ENCODE measurements at places on chromosomes 7 and 10.

DNA sequence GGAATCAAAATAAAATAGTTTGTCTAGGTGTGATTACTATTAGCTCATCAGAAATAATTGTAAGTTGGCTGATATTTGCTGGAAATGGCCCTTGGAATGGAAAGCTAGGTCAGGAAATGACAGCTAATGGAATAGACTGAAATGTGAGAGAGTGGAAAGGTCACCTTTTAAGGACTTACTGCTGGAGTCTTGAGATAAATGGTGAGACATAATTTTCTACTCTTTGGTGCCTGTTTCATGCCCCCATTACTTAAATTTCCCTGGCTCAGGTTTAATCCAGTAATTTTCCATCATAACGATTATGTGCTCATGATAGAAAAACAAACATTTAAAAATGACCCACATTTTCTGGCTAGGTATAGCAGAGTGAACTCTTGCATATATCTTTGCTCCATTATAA is 123.6 kb downstream of the ADAM22 start:
- DNase-seq = no peak

- DNase-seq = no peak
Observed at GRCh38 chr10:17637869-17638268, 6.1 kb upstream of the STAM start.

DNA sequence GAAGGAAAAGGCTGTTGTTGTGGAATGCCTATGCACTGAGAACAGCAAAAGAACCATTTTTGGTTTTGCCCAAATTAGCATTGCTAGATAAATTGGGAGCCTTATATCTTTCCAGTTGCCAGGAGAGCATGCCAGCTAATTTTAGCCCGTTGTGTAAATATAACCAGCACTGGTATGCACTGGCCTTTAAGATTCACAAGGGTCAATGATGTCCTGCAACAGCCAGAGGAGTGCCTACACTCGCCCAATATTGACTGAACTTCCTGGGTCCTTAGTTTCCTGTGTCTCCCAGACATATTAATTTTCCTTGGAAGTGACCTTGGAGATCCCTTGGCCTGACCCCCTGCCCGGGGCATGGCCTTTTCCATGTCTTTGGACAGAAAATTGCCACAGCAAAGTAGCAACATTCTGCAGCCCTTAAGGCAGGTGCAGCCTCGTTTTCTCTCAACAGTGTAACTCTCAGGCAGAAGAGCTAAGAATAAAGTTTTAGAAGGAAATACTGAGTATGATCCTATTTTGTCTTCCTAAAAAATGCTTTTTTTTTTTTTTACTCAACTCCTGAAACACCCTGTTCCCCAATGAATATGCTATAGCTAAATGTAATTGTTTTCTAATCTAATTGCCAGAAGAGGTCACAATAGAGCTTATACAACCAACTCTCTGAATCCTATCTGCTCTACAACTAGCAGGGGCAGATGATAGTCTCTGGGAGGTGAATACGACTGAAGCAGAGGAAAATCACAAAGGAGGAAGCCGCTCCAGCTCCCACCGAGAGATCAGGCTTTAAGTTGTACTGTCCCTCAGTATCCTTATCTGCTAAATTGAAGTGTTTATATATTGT is 131.9 kb upstream of the PCGF5 start:
- DNase-seq = no peak

DNA sequence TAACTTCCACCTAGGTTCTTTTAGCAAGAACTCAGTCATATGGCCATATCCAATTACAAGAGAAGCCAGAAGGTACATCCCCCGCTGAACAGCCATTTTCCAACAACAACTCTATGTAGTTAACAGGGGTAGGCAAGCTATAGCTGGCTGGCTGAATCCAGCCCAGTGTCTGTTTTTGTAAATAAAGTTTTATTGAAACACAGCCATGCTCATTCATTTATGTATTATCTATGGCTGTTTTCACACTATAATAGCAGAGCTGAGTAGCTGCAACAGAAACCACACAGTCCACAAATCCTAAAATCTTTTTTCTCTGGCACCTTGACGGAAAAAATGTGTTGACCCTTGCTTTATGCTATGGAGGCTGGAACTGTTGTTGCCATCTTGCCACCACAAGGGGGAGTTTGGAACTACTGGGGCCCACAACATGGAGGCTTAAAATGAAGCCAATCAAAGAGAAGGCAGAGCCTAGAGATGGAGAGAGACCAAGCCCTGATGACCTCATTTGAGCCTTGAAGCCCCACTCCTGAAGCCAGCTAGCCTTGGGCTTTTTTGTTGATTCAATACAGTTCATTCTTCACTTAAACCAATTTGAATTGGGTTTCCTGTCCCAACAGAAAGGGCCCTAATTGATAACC is 33.3 kb upstream of the XPNPEP1 start:
- DNase-seq = no peak

GRCh38 chr10:89262086-89263051 is 10.8 kb upstream of the LIPA start:
- no peak for DNase-seq

Data from activated CD8-positive, alpha-beta memory T cell treated with anti-CD3 and anti-CD28 coated beads for 1 hour (primary cell).